ENCODE measurements at places on chromosomes 3 and 15.

- no peak for DNase-seq
These were observed 183.3 kb upstream of the DCBLD2 start for GRCh38 chr3:99084826-99085225.

DNA sequence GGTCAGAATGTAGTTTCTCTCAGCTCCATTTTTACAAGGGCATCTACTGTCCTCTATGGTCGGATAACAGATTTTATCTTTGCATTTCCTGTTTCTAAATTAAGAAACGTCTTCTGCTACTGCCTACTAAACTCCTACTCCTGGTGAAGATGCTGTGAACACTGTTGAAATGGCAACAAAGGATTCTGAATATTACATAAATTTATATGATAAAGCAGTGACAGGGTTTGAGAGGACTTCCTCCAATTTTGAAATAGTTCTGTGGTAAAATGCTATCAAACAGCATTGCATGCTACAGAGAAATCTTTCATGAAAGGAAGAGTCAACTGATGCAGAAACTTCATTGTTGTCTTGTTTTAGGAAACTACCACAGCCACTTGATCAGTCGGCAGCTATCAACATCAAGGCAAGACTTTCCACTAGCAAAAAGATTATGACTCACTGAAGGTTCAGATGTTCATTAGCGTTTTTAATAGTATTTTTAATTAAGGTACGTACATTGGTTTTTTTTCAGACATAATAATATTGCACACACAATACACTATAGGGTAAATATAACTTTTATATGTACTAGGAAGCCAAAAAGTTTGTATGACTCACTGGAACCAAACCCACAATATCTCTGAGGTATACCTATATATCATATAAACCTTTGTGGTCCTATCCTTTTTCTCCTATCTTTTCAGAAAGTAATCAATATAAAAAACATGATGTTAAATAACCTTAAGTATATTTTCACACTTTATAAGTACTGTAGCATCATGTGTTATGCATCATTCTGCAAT is 156.1 kb downstream of the STAG1 start:
- no peak for DNase-seq

GRCh38 chr15:52227456-52227855 is 36.3 kb upstream of the GNB5 start:
- DNase-seq: peak; percentile 81

GRCh38 chr3:112348943-112349342 is 16.0 kb downstream of the CD200 start:
- DNase-seq: no peak

DNA sequence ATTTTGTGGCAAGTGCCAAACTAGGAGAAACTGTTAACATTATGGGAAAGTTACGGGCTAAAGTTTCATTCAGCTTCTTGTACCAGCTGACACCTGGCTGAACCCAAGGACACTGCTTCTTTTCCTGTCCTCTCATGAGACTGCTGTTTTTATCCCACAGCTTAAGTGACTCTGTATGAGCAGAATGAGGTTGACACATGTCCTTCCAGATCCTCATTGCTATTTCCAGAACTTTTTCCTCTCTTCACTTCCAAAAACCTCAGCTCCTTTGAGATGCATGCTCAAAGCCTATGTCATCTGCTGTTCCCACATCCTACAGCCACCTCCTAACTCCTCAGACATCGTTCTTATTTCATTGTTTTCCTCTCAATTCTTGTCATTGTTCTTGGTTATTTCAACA is 183.6 kb downstream of the DCLK3 start:
- DNase-seq: no peak
